ENCODE measurements at places on chromosomes 5 and 9.

GRCh38 chr5:11164531-11165294, 403.7 kb upstream of the DAP start:
- DNase-seq = no peak

- DNase-seq = no peak
Measured at GRCh38 chr9:88508326-88508725, 26.7 kb upstream of the NXNL2 start.

GRCh38 chr9:75104607-75105006, 16.3 kb downstream of the OSTF1 start:
- no peak for DNase-seq

GRCh38 chr9:134605966-134606357, 35.6 kb upstream of the COL5A1 start:
- DNase-seq = no peak

DNA sequence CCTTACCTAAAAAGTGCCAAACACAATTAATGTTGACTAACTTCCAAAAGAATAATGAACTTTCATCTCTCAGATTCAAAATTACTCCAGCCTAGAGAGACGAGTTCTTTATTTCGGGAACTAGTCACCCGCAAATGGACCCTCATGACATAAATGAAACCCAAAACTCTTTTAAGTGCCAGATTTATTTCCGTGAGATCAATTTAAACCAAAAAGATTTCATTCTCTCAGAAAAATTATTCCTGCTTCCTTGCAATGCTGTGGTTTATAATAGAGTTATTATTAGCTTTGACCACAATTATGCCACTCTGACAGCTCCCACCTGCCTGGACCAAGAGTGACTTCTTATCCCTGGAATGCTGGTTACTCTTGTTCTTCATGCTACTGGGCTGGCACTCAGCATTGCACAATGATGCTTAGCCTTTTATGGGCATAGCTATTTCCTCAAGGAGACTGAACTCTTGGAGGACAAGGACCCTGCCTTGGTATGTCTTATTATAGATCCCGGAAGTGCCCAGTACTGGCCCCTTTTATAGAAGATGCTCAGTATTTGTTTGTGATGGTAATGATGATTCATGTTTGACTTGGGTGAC, 183.5 kb downstream of the SNX18 start:
- no peak for DNase-seq

- peak; percentile 74 for DNase-seq
Measured at GRCh38 chr5:16617274-16617968, 624 bp upstream of the RETREG1 start.

DNA sequence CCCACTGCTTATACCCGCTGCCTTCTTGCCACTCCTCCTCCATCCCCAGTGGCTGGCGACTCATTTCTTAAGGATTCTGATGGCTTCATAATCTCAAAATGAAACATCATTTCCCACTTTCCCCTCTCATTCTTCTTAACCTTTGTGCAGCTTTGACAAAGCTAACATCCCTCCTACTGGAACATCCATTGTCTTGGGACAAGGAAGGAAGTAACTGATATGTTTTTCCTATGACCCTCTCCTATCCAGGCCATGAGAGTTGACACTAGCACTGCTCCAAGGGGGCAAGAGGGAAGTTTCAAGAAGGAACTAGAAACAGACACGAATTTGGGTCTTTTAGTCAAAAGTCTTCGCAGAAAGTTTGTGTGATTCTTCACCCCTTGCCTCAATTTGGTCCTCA, 71.7 kb upstream of the SNX2 start:
- no peak for DNase-seq

GRCh38 chr5:131324303-131324702, 60.5 kb downstream of the CDC42SE2 start:
- DNase-seq = no peak

- no peak for DNase-seq
Measured at GRCh38 chr5:458547-459353, 15.8 kb downstream of the EXOC3 start.

GRCh38 chr5:107331312-107331711, 339.4 kb downstream of the EFNA5 start:
- no peak for DNase-seq

DNA sequence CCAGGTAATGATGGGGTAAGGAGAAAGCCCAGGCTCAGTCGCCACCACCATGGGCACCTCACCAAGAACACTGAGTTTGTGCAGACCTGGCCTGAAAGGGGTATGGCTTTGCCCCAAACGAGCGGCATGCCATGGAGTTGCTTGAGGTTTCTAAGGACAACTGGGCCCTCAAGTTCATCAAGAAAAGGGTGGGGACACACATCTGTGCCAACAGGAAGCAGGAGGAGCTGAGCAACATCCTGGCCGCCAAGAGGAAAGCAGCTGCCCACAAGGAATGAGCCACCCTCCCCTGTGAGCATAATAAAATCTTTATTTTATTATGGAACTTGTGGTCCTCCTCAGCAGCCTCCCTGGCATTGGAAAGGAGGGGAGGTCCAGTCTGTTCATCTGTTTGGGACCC, 23.8 kb downstream of the CD14 start:
- DNase-seq = no peak

DNA sequence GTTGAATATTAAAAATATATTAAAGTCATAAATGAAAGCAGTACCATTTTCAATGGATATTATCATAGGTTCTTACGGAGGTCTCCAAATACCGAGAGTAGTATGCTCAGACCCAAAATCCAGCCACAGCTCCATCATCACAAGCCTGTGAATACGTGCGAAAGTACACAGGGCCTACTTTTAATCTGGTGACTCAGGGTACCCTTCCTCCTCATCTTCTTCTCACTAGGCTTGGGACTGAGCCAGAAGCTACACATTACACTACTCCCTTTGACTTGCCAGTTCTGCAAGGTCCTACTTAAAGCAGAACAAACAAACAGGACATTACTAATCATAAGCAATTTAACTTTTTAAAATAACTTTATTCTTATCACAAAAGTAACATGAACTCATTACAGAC, 7.6 kb upstream of the RIC1 start:
- no peak for DNase-seq

DNA sequence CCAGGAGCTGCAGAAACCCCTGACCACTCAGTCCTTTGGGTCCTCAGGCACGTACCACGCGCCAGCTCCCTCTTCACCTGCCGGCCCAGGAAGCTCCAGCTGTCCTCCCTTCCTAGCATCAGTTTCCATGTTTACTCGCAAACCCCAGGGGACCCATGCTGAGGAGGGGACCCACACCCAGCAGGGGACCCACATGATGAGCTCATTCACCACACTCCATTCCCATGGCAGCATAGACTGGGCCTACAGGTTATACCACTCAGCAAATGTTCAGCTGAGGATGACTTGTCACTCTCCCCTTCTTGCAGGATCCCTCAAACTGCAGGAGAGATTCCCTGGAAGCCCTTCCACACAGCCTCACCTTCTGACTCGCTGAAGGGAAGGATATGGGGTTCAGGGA, 73.5 kb upstream of the GALNT10 start:
- DNase-seq = no peak

DNA sequence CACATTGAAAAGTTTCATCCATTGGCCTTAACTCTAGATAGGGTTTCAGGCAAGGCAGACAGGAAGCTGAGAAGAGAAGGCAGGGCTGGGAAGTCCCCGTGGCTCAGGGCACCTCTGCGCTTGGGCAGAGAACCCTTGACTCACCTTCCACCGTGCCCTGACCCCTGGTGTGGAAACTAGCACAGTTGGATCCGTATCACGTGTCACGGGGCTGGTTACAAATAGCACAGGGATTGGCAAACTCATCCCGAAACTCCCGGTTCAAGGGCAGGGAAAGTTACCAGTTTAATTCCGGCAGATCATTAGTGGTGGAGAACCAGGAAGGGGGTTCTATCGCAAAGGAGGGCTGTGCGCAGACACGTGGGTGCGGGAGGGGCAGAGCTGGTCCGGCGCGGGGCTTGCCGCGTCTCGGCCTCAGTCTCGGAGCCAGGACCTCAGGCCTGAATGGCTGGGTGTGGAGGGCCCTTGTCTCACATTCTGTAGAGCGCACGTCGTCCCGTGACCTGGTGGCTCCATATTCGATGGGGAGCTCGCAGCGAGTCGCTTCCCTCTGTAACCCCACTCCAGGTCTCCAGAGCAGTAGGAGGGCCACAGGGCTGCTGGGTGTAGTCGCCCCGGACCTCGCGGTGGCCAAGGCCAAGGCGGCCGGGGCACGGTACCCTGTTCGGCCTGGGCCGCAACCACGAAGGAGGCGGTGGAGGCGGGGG, 771 bp upstream of the TMEM171 start:
- DNase-seq = no peak

DNA sequence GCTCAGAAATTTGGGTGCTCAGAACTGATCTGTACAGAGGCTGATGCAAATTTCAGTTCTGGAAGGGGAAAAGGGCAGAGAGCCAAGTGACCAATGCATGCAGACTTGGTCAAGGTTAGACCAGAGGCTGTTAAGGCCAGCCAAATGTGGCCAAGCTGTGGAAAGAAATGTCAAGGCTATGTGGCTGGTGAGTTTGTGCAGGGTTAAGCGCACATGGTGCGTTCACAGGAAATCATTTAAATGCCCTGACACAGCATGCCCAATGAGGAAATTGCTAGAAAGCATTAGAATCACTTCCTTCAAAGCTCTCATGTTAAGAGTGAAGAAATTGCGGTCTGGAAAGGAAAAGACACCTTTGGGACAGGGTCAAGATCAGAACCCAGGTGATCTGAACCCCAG, 58.0 kb downstream of the PTPN3 start:
- no peak for DNase-seq

- DNase-seq = no peak
Measured at GRCh38 chr5:20050262-20050661, 62.3 kb upstream of the CDH18 start.

GRCh38 chr9:121912812-121913627, 180.1 kb downstream of the TTLL11 start:
- peak; percentile 66 for DNase-seq

DNA sequence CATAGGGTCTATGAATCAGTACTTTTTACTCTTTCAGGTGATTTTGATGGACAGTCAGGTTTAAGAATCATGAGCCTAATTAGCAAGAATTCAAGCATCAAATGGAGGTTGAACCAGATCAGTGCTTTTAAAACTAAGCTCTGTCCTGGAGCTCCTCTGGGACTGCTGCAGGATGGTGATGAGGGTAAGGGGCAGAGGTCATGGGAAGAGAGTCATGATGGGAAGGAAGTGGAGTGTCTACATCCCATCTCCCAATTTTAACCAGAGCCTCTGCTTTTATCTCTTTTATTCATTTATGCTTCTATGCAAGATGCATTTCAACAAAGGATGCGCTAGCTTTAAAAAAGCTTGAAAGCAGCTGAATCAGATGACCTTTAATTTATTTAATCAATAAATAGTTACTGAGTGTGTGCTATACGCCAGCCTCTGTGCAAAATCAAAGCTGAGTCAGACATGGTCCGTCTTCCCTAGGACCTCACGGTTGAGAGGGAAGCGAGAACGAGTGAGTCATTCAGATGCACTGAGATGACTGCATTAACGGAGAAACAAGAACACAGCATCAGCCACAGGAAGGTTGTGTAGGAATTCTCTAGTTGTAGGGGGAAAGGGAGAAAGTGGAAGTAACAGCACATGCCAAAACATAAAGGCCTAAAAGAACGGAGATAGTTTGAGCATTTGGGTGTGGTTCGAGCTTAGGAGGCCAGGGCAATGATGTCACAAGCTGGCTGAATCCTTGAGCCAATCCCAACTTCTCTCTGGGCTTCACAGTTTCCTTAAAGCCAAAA, 441.6 kb upstream of the BRINP1 start:
- DNase-seq = no peak

GRCh38 chr9:32854271-32854670, 70.9 kb downstream of the TMEM215 start:
- DNase-seq = no peak

DNA sequence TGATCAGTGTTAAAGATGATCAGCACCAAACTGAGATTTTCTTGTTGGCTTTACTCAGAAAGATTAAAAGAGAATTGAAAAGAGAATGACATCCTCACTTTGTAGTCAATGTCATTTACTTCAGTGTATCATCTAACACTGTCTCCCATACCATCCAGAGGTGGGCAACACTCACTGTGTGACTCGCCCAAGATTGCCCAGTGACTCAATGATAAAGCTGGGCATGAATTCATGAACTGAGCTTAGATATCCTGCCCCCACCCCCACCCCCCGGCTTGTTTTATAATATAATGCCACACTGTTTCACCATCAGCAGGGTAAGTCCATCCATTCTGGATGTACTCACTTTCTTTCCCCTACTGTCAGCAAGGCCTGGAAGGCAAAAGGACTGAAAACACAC, 242.2 kb downstream of the FAM114A2 start:
- no peak for DNase-seq

GRCh38 chr5:149471406-149472183, 79.6 kb downstream of the CSNK1A1 start:
- DNase-seq = no peak

- DNase-seq = no peak
Measured at GRCh38 chr5:143495110-143495509, 91.6 kb upstream of the NR3C1 start.

DNA sequence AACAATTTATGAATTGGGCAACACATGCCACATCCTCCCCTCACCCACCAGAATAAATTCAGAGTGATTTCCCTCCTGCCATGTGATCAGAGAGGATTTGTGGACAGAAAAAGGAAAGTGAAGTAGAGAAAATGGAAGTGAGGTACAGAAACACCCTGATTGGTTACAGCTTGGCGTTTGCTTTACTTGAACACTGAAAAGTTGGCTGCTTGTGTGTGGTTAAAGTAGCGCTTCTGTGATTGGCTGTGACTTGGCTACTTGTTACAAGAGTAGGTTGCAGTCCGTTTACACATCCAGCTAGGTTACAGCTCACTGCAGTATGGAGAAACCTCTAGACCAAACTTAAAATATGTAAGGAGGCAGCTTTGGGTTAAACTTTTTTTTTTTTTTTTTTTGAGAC, 205.2 kb upstream of the ZNF608 start:
- DNase-seq = no peak

DNA sequence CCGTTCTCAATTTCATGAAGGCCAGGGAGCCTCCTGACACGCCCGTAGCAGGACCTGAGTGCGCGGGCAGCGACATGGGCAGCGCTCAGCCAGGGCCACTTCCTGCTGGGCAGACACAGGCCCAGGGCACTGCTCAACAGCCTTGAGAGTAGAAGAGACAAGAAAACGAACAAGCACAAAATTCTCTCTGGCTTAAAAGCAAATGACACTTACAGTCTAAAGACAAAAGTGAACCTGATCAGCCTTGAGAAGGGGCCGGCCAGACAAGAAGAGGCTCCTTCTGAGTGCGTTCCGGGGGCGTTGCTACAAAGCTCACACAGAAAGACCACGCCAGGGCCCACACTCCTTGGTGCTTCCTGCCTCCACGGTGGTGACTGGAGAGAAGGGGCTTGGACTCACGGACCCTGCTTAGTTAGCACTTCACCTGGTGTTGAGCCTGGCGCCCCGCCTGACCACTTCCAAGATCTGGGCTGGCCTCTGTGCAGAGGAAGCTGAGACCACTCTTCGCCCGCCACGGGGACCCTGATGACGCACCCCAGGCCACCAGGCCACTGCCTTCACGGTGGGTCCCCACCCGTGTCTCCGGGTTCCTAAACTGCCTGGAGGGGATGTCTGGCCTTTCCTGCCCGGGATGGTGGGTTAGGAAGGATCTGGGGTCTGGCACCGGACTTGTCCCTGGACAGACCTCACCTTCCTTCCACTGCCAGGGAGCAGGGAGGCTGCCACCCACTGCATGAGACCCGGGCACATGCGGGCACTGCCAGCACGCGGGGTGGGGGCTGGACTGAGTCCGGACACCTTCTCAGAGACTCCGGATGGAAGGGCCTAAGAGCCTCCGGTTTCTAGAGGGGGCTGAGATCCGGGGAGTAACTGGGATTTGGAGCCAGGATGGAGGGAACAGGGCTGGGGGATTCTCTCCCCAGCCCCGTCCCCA, 1.3 kb downstream of the SLC12A7 start:
- DNase-seq = no peak

Measured in Jurkat, Clone E6-1 (cell line).